ENCODE measurements at places on chromosomes 16 and 17.

DNA sequence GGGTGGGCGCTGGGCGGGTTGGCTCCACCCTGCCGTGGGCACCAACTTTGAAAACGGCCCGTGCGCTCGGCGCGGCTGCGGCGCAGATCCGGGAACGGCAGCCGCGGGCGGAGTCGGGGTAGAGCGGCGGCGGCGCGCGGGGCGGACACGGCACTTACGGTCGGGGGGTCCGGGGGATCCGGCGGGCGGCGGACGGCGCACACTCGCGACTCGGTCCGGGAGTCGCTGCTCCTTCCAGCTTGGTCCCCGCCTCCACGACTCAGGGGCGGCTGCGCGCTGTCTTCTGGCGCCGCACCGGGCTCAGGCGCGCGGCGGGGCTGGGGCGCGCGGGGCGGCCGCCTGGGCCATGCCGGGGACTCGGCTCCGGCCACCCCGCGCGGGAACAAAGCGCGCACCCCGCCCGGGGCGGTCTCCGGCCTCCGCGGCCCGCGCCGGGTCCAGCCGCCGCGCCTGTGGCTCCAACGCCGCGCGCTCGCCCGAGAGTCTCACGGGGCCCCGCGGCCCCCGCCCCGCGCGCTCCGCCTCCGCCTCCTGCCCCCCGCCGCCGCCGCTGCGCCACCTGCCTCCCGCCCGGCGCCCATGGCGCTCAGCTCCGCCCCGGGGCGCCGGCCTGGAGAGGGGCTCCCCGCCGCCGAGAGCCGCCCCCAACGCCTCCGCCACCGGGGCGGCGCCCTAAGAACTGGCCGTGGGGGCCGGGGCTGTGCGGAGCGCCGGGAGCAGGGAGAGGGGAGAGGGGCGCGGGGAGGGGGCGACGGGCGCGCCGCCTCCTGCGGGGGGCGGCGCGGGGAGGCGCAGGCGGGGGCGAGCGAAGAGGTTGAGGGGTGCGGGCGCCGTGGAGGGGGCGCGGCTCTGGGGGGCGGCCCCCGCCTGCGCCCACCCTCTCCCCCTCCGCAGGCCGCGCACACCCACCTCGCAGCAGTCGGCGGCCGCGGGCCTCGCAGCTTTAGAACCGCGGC, 35.9 kb downstream of the CBFA2T3 start:
- no peak for DNase-seq

- no peak for DNase-seq
Measured at GRCh38 chr17:14539801-14540200, 238.9 kb downstream of the HS3ST3B1 start.

- DNase-seq: no peak
Measured at GRCh38 chr17:69547947-69548346, 133.4 kb downstream of the MAP2K6 start.

- DNase-seq: no peak
Measured at GRCh38 chr16:23397464-23397863, 55.5 kb downstream of the COG7 start.

- no peak for DNase-seq
Measured at GRCh38 chr17:47697906-47698711, 4.1 kb downstream of the TBKBP1 start.

- DNase-seq: no peak
Measured at GRCh38 chr17:14779241-14779640, 478.4 kb downstream of the HS3ST3B1 start.

- peak; percentile 62 for DNase-seq
Measured at GRCh38 chr17:7477392-7478275, 1.8 kb downstream of the ZBTB4 start.

DNA sequence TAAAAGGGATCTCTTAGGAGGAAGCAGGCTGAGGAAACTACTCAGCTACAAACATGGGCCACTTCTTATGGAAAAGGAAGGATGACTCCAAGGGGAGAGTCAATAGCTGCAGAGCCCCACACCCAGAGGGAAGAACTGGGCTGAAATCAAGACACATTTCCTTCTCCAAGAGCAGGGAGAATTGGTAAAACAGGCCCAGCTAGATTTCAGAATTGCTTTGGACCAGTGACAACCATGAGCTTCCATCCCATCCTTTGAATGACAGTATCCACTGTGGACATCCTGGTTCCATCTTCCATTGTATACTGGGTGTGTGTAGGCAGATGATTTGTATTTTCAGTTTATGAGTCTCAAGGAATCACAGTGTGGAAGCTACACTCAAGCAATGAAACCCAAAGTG, 267.5 kb downstream of the IRF8 start:
- no peak for DNase-seq

DNA sequence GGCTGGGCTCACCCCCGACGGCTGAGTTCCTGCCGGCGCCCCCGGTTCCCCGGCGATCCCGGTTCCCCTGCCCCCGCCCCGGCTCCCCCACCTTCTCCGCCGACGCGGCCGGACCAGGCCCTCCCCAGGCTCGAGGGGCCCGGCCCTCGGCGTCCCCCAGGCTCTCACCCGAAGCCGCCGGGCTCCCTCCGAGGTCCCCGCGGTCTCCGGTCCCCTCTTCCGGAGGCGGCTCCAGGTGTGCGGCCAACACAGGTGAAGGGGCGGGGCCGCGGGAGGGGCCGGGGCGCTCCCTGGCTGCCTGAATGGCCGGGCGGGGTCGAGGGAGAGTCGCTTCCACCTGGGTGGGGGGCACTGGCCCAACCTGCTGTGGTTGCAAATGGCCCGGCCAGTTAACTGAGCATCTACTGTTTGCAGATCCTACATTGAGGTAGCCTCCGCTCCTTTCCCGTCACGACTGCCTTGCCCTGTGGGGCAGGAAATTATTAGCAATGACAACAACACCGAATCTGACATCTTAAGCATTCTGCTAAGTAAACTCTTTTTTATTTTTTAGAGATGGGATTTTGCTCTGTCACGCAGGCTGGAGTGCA, at the start of gene BICDL2:
Gene BICDL2 (minus strand): TSS at position 219 of the 590 bp plus-strand sequence. CDS start 1,448 bp downstream, outside the sequence.
- no peak for DNase-seq

GRCh38 chr17:68134046-68134637, 98.6 kb downstream of the KPNA2 start:
- DNase-seq: no peak

DNA sequence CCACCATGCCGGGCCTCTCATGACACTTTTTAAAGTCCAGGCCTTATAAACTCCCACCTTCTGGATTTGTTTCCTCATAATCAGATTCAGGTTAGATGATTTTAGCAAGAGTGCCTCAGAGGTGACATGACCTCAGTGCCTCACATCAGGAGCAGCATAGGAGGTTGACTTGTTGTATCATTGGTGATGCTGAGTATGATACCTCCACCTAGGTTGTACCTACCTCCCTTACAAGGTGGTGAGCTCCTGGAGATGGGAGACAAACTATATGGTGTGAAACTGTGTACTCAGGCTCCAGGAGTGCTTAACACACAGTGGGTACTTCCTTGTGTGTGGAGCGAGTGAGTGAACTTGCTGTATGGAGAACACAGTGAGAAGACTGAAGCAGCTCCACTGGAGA, 18.6 kb downstream of the NDUFAB1 start:
- no peak for DNase-seq

All from stimulated activated naive CD8-positive, alpha-beta T cell treated with anti-CD3 and anti-CD28 coated beads, Interleukin-15, Interleukin-2, amounts not matched to agents 100 U/mL and 50 U/mL, for 24 hours (primary cell).